ENCODE measurements at places on chromosomes 3 and 15.

- no peak for DNase-seq
Measured at GRCh38 chr15:40952301-40952900, 870 bp upstream of the CHAC1 start.

- DNase-seq, result no peak
Measured at GRCh38 chr3:142225885-142226215, 465 bp upstream of the GK5 start.

DNA sequence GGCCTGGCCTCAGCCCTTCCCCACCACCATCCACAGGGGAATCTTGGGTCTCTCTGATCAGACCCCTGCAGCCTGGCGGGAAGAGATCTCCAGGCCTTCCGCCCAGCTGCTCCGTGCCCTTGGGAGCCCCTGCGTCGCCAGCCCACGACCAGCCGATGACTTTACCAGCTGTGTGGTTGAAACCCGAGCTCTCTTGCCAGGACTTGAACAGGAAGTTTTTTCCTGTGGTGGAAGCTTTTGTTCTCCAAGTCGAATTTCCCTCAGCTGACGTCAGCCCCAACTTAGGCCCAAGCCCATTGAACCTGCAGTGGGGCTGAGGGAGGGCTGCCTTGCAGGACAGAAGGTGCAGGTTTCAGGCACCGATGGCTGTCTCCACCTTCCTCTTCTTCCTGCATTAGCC, 51.7 kb upstream of the SMAD3 start:
- DNase-seq, result no peak

DNA sequence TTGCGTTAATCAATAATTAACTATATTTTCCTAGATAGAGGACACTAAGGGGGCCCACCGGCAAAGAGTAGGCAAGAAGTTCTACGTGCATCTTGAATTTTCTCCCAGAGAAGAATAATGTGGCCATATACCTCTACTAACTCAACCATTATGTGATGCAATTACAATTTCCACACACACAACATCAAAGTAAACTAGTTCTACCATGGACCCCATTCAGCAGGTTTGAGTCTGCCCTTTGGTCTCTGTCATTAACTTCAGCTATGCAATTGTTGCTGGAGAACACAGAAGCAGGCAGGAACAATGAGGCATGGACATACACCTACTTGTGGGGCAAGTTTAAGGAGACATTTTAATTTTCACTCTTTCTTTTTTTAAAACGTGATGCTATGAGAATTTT, 705.9 kb downstream of the PDCD6IP start:
- DNase-seq, result no peak

GRCh38 chr3:184874709-184875644, 63.0 kb downstream of the VPS8 start:
- DNase-seq, result no peak

GRCh38 chr3:90025019-90025418, 917.6 kb downstream of the EPHA3 start:
- no peak for DNase-seq

DNA sequence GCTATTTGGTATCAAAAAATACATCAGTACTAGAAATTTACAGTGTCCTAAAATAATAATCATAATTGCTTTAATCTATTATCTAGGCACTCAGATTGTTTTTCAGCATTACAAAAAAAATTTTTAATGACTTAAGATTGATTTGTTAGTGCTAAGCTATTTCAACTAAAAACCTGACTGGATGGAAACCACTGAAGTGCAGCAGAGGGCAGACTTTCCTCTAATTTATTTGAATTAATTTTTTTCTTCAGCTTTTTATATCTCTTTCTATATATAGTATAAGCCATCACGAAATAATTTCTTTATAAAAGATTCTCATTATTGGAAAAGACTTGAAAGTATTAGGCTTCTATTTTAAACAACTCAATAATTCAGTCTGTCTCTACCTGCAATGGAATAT, 131.4 kb downstream of the IQCH start:
- DNase-seq, result no peak

DNA sequence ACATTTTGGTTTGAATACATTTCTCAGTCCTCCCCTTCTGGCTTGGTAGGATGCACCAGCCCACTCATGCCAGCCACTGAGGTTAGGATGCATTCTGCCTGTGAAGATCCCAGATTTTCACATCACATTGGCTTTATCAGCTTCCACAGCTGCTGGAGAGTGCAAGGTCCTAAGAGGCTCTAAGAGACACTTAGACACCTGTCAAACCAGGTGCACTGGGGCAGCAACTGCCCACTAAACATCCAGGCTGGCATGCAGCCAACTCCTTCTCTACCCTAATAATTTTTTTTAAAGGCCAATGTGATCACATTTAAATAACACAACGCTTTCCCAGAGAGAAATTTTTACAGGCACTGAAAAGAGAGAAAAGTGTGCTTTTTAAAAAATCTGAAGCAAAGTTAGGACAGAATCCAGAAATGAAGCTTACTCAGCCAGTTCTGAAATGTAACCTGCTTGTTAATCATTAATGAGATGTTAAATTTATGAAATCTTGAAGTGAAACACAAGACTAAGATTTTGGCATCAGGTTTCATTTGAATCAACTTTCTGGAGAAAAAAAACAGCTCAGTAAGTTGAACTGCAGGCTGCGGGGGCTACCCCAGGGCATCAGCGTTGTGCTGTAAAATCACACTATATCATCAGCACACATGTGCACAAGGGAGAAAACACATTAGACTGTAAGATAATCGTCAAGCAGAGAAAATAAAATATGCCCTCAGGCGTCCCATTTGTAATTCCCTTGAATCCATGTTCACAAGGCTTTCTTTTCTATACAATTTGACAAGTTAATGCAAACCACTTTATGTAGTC, 312.9 kb downstream of the ZBBX start:
- DNase-seq, result no peak

GRCh38 chr3:148789906-148790305, 37.7 kb upstream of the CPB1 start:
- no peak for DNase-seq

GRCh38 chr3:63872135-63872924, 8.7 kb downstream of the ATXN7 start:
- no peak for DNase-seq

DNA sequence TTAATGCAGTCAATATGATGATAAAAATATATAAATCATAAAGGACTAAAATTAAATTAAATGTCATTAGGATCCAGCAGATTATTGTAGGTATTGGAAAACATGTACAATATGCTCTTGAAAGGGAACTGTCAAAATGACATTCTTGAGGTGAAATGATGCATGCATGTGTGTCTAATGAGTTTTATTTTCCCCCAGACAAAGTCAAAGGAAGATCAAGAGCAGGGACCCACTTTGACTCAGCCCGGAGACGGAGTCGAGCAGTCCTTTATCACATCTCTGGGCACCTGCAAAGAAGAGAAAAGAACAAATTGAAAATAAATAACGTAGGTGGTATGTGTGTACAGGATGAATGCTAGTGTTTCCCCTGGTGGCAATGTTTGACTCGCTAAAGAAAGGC, 194.1 kb downstream of the KCNH8 start:
- DNase-seq, result no peak

DNA sequence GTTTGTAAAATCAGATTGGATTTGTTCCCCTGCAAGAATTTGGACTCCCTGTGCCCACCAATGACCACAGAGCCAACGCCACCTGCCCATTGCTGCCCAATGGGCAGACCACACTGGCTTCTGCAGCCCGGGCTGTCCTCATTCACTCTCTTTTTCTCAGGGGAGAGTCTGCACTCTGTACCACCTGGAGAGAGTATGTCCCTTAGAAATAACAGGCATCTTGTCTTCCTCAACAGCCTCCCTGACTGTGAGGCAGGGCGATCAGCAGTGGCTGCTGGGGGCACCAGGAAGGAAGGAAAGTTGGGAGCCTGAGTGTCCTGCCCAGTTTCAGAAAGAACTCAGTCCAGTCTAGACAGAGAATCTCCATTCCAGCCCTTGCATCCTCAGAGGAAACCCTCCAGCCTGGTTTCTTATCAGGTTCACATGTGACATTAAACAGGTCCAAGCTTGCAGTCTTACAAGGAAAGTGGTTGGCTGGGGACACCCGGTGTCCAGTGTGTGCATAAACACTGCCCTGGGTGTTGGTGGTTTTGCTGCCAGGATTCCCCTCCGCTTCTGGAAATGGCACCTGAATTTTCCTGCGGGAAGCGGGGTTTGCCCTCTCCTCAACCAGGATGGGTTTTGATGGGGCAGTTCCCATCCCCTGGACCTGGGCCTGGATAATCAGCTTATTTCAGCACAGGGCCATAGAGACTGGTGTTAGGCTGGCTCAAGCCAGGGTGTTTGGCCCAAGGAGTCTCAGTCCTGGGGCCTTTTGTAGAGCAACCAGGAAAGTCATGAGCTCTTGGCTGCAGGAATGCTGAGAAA, 37.2 kb downstream of the SSUH2 start:
- DNase-seq, result no peak

GRCh38 chr15:40128766-40129660, 20.3 kb upstream of the BMF start:
- no peak for DNase-seq

GRCh38 chr3:138267083-138267482, 62.6 kb downstream of the NME9 start:
- no peak for DNase-seq

GRCh38 chr15:72820278-72820677, 36.7 kb upstream of the ADPGK start:
- no peak for DNase-seq

- no peak for DNase-seq
Measured at GRCh38 chr15:53022788-53023187, 232.7 kb upstream of the ONECUT1 start.

DNA sequence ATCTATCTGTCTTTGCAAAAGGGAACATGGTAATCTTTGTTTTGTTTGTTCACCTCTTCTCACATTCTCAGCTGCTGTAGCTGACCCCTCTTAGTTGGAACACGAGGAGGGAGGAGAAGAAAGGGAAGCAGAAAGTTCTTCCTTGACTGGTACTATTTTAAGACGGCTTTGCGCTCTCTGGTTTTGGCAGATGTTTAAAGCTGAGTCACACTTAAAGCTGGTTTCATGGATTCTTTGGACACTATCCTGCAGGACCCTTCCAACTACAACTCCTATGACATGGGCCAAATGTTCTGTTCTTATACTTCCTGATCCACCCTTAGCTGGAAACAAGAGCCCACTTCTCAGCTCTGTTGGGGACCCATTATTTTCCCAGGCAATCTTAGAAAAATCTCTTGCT, 40.6 kb upstream of the FXR1 start:
- no peak for DNase-seq

DNA sequence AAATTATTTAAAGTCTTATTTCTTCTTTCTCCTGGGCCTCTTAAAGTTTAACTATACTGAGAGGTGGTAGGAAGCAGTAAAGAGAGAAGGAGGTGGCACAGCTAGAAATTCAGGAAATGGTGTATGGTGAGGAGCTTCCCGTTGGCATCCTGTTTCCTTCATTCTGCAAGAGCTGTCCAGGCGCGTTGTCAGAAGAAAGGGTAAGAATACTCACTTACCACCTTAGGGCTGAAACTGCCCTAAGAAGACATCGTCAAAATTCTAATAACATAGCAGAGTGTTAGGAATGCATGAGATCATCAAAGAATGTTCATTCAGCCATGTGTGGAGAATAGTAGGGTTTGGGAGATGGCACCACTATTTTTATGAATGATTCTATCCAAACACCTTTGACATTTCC, 699.6 kb downstream of the MCTP2 start:
- no peak for DNase-seq

- DNase-seq, result no peak
Measured at GRCh38 chr3:97515076-97515475, 249.5 kb upstream of the ARL6 start.

- no peak for DNase-seq
Measured at GRCh38 chr3:133926736-133927539, 31.3 kb upstream of the RAB6B start.

DNA sequence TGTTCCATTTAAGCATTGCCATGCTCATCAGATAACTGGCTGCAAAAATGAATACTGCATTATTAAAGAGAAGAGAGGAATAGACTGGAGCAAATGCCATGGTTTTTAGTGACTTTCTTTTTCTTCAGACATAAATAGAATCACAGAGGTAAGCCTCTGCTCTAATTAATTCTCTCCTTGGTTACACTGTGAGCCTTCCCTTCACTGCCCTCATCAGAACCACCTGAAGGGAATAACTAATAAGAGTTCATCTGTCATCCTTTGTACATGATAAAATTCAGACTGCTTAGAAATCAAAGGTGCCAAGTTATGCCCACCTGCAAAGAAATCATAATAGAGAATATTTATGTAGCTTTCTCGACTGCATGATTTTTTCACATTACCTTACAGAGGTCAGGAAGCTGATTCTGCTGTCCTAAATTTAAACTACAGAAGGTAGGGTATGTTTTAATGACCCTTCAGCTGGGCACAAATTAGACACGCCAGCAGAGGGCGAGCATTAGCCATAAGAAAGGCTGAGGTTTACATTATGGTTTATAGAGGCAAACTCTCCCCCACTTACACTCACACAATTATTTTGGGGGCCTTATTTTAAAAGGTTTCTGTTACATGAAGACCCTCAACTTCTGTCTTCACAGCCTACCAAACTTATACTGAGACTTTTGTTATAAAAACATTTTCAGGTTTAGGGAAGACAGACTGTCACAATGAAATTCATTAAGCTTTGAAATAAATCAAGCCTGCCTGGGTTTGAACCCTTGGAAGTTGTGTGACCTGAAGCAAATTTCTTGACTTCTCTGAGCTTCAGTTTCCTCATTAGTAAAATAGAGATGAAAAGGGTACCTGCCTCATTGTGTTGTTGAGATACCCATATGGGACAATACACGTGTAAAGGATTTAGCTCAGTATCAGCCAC, 15.3 kb upstream of the UNC13C start:
- no peak for DNase-seq

DNA sequence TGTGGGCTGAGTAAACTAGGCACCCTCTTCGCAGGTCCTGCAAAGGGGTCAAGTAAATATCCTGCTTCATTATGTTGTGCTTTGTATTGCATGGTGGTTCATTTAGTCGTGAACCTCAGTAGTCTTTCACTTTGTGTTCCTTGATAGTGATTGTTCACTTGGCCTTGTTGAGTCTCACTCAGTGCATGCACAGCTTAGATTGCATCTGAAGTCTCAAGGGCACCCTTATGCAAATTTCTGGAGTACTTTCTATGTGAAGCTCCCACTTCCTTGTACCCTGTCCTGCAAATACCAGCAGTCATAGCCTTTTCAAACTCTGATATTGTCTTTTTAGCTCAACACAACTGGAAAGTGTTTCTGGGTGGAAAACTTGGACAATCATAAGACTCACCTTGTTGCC, 519.2 kb downstream of the NAALADL2 start:
- DNase-seq, result no peak

GRCh38 chr15:94412979-94413746, 181.8 kb downstream of the MCTP2 start:
- no peak for DNase-seq

GRCh38 chr15:46170326-46170725, 535.5 kb downstream of the SQOR start:
- DNase-seq, result no peak

- DNase-seq, result no peak
Measured at GRCh38 chr3:119019767-119020518, 14.7 kb downstream of the IGSF11 start.

GRCh38 chr3:7607676-7608075, 746.8 kb downstream of the GRM7 start:
- DNase-seq, result no peak

DNA sequence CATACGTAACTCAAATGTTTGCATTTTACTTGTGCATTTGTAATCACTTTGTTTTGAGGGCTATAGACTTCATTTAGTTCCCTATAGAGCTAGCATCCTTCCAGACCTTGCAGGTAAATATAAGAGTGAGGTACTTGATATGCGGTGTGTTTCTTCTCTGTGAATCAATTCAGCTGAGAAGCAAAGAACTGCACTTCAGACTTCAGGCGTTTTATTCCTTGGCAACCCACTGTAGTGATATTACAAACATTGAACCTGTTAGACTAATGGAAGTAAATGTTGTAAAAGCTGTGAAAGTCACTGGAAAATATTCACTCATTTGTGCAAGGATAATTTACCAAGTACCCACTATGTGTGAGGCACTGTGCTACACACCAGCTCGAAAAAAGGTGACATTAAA, 94.1 kb upstream of the CHL1 start:
- no peak for DNase-seq
